ENCODE measurements at places on chromosomes 3 and 15.

DNA sequence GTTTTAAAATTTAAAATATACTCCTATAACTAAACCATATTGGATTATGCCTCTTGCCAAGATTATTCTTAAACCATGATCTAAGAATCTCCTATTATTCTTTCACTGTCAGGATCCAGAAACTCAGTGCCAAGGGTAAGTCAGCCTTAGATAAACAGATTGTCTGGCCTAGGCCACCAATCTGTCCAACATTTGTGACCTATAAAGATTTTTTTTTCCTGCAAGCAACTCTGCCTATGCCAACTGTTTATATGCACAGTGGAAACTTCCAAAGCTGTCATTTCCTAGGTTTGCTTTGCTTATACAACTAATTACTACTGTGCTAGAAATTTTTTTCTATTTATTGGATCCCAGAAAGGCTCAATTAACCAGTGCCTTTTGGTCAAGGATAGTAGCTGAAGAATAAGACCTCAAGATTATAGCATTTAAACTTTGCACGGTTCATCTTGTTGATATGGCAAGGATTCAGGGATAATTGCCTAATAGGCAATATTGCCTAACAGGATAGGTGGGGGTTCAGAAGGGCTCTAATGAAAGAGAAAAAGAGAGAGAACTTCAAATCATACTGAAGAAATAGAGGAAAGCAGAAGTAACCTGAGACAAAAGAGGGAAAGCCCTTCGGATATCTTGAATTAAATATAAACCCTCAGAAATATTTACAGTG lies 22.8 kb downstream of the GAP43 start:
- DNase-seq, result no peak

- no peak for DNase-seq
These were observed 16.5 kb upstream of the DIPK2A start for GRCh38 chr3:143955113-143955512.

DNA sequence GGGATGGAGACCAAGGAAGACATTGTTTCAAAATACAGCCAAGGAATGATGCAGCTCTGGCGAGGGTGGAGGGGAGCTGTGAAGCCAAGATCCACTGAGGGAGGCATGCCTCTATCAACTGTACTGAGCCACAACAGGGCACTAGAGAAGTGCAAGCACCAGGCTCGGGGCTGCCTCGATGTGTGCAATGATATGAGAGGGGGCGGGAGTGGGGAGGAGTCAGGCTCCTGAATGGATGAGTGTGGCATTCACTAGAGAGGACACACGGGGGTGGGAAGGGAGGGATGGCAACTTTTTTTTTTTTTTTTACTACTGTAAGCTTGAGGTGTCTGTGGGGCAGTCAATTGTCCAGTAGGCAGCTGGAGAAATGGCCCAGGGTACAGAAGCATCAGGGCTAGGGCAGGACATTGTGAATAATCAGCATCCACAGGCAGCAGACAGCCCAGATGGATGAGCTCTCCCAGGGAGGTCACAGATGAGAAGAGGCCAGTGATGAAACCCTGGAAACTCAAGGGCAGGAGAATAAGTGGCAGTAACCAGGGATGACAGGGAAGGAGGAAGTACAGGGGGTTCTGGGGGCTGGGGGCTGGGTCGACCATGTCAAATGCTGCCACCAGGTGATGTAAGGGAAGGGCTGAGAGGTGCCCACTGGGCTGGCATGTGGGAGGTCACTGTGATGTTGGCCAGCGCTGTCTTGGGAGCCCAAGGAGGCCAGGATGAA lies 5.9 kb downstream of the STOML1 start:
- no peak for DNase-seq

GRCh38 chr3:10549617-10550230 lies 44.3 kb upstream of the ATP2B2 start:
- DNase-seq, result no peak

GRCh38 chr3:73848173-73848906 lies 223.6 kb upstream of the PDZRN3 start:
- peak; percentile 1 for DNase-seq

DNA sequence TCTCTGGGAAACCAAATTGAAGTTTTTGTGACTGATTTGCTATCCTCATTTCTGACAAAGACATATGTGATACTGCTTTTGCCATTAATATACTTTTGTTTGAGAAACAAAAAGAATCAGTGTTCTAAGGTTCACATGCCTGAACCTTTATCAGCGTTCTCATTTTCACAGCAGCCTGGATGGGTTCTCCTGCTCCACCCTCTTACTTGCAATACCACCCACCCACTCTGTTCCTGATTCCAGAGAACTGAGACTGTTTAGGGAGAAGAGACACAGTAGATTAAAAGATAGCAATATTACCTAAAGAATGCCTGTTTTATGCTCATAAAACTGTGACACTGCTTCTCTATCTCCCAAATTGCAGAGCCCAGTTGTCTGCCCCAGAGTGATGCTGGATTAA lies 25.8 kb upstream of the ARL6 start:
- no peak for DNase-seq

DNA sequence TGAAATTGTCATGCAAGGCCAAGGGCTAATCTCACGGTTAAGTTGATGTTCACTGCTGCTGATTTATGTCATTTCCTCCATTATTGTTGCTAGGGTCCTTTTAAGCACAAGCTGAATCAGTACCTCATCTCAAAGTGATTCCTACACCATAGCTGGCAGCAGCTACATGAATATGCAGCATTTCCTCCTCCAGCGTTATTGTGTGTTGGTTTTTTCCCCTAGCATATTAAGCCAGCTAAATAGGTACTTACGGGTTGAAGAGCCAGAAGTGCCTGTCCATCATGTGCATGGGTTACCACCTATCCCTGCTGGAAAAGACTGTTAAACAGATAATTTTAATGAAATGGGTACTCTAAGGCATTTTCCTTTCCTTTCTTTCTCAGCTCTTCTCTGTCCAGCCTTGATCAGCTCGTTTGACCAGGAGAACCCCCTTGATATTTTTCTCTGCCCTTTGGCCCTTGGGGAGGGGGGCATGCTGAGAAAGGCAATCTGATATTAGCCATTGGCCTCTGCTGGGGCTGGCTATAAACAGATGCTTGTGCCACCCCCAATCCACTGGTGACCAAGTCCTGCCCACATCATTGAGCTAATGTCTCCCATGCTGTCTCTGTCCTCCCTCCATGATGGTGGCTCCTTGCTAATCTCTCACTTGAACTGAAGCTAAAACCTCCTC lies 115.6 kb upstream of the PLXNA1 start:
- no peak for DNase-seq

DNA sequence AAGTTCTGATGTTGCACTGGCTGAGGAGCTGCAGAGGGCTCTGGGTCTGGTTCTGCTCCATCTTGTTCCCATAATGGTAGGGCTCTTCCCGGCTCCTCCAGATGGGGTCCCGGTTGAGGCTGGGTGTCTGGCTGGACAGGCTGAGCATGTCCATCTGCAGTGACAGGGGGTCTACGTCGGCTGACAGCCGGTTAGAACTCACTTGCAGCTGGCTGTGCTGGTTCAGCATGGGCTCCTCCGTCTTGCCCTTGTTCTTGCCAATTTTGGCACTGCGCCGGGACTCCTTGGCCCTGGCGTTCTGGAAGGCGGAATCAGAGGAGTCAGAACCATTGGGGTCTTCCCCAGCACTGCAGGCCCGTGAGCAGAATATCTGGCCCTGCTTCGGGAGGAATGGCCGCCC lies 78.1 kb downstream of the PRICKLE2 start:
- no peak for DNase-seq

- DNase-seq, result no peak
These were observed 188.4 kb downstream of the CPNE4 start for GRCh38 chr3:131846296-131846924.

DNA sequence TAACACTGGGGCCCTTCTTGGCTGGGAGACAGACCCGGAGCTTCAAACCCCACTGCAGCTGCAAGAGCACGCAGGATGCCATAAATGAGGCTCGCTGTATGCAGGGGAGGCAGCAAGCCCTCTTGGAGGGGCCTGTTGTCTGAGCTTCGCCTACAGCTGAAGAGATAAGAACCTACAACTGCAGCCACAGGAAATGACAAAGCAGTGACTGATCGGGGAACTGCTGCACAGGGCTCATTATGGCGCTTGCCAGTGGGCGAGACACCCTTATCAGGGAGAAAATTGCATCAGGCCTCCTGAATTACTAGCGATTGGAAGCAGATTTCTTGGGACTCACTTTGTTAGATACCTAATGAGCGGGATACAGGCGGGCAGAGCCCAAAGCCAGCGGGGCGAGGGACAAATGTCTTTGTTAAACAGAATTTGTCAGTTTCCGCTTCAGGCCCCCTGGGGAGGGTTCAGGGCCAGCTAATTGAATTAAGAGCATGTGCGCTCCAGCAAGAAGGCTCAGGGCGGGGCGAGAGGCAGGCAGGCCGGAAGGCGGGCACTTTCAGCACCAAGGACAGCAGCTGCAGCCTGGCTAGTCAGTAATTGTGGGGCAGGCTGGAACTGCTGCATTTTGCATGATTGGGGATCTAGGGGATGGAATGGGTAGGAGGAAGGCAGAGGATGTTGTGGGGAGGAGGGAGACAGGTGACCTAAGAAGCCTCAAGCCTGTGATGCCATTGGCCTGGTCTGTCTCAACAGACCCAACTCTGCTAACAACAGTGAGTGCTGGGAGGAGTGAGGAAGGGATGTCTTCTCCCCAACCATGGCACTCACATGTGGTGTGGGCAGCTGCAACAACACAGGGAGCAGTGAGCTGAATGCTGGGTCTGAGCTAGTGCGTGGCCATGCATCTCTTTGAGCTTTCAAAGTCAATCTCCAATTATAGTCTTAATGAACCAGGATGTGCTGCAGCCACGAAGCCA lies 55.3 kb downstream of the CCDC33 start:
- peak; percentile 25 for DNase-seq

DNA sequence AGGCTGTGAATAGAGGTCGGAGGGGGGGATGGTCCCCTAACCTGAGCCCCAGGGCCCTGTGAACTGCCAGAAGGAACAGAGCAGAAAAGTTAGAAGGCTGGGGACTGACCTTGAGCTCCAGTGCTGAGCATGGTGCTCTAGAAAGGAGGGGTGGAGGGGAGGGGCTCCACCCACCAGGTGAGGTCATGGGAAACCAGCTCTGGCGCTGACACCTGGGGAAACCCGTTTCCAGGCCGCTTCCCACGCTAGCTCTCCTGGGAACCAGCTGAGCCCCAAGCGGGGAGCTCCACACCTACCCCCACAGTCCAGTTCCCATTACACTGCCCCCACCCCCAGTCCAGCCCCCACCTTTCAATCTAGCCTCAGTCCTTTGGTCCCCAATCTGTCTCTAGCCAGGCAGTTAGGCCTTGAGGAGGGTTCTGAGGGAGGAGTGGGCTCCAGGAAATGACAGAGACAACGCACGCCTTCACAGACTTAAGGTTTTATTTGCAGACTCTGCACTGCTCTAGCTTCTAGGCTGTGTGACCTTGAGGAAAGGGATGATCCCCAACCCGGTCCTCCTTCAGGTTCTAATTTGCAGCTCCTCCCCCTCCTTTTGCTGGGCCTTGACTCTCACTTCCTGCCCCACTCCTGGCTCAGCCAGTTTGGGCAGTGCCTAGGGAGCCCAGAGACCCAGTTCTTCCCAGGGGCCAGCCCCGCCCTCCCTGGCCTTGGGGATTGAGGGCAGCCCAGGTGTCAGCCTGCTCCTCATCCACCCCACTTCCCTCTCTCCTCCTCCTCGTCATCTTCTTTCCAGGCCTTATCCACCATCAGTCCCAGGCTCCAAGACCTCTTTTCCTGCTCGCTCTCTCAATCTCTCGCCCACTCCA lies 2.1 kb downstream of the RHOV start:
- DNase-seq, result peak; percentile 6

GRCh38 chr15:66459818-66460615 lies 37.5 kb downstream of the SNAPC5 start:
- no peak for DNase-seq

DNA sequence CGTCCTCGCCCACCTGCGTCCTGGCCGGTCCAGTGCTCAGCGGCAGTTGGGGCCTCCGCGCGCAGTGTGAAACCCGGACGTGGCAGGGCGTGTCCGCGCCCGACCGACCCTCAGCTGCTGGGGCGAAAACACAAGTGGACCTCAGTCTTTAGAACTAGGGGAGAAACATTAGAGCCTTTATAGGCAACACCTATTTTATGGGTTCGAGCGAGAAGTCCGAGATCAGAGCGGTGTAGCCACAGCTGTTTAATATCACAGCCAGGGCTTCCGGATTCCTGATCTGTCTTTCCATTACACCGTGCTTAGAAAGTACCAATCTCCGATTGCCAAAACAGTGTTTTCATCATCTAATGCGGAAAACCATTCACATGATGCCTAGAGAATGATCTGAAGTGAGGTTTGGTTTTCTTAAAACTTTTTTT lies 506 bp downstream of the RAD51 start:
- peak; percentile 9 for DNase-seq

GRCh38 chr3:58776231-58776630 lies 109.7 kb upstream of the FAM3D start:
- DNase-seq, result no peak

DNA sequence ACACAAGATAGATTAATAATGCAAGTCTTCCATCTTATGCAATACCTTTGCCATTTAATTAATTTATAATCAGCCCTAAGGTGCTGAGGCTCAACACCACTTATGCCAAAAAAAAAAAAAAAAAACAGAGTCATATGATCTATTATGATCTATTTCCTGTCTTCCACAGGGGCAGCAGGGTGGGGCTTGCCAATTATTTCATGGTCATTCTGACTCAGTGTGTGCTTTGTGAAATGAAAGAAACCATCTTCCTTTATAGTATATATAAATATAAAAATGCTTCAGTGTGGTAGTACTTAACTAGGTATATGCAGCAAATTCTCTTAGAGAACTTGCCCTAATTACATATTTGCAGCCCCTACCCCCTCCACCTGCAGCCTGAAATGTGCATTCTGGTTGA lies 7.2 kb upstream of the RARB start:
- no peak for DNase-seq

- no peak for DNase-seq
These were observed 287.0 kb downstream of the FAM43A start for GRCh38 chr3:194972641-194973040.

DNA sequence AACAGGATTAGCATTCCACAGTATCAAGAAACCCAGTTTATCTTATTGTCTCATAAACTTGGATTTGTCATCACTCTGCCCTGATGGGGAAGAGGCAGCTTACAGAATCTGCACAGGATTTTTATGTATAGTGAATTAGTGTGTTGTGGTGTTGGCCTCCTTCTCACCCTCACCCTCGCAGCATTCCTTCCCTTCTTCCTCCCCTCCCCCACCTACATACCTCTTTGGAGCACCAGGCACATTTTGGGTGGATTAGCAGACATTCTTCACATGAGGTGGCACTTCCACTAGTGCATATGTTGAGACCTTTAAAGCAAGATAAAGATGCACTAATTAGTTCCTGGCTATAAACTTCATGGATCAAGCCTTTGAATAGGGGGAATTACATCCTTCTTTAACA lies 13.9 kb downstream of the ITGB5 start:
- no peak for DNase-seq

GRCh38 chr3:194879991-194880939 lies 194.6 kb downstream of the FAM43A start:
- DNase-seq, result peak; percentile 37

DNA sequence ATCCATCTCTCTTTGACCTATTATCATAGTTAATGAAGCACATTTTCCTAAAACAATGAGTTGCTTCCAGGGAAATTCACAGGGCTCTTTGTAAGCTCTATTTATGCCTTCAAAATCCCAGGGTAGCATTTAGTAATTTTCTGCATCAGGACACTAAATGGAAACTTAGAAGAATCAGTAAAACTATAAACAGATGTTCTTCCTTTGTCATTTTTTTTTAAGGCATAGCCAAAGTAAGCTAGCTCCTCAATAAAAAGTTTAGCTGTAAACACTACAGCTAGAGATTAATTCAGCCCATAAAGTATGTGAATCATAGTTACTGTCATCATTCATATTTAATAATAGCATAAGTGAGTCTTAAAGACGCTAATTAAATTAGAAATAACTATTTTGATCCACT lies 79.3 kb downstream of the RPL22L1 start:
- DNase-seq, result no peak

- DNase-seq, result no peak
These were observed 84.0 kb downstream of the DIPK2A start for GRCh38 chr3:144055604-144056003.
